ENCODE measurements at places on chromosomes 7 and 10. TPM values are rescaled to one million over a fixed set of nuclear protein-coding genes. Genes with fewer than 3 reads are reported as not detected.

PON3 gene
- total RNA-seq: 0.38 TPM

DNA sequence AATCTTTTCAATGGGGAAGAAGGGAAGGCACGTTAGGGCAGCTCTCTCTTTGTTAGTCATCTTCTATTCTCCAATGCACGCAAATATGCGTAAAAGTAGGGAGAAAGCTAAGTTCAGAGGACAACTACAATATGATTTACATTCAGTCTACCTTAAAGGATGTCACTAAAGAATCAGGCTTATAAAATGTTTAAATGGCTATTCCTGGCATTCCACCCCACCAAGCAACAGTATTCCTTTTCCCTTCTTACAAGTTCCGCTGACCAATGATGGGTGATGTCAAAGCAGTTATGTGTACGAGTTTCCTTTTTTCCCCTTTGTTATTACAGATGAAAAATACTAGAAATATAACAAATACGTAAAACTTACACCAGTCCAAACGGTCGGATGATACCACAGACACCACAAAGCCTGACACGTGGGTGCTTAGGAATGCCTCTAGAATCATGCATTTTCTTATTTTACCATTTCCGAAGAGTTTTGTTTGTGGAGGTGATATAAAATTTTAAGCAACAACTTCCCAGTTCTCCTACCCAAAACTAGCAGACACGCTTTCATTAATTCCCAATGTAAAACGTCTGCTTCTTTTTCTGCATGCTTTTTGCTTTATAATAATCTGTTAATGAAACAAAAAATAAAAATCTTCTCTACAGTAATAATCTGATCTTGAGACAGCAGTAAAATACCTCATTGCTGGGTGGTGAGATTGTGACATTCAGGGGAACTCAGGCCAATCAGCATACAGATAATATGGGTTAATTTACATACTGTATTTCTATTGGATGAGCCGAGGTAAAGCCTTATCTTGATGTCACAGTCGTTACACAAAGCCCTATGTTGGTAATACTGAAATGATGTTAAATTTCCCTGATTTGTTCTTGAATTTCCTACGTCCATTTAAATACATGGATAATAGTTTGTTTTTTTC lies 708 bp upstream of the GPR85 start:
- no peak for DNase-seq

GPR141 gene
- 0.52 TPM for total RNA-seq

OR2A1 gene
- total RNA-seq: not detected

BTBD16 gene
- not detected for total RNA-seq

DNA sequence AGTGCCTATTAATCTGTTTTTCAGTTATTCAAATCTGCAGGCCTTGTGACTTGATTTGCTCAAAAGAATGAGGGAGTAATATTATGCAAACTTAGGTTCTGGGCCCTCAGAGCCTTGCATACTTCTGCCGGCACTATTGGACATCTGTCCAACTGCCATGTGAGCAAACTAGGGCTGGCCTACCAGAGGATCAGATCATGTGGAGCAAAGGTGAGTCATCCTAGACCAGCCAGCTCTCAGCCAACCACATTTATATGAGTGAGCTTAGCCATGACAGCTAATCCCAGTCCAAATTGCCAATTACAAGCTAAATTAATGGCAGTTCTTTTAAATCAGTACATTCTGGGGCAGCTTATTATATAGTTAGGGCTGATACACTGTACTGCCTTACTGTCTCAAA lies 69.6 kb downstream of the SDHAF3 start:
- DNase-seq: no peak

GRCh38 chr7:105497016-105497415 lies 25.1 kb downstream of the PUS7 start:
- no peak for DNase-seq

RET gene
- 0.28 TPM for total RNA-seq

PIP gene
- not detected for total RNA-seq

GRCh38 chr10:81179324-81179723 lies 641.6 kb downstream of the SH2D4B start:
- DNase-seq: no peak

All from heart left ventricle (tissue), 16 donors.